ENCODE measurements at places on chromosomes 7 and 10.

DNA sequence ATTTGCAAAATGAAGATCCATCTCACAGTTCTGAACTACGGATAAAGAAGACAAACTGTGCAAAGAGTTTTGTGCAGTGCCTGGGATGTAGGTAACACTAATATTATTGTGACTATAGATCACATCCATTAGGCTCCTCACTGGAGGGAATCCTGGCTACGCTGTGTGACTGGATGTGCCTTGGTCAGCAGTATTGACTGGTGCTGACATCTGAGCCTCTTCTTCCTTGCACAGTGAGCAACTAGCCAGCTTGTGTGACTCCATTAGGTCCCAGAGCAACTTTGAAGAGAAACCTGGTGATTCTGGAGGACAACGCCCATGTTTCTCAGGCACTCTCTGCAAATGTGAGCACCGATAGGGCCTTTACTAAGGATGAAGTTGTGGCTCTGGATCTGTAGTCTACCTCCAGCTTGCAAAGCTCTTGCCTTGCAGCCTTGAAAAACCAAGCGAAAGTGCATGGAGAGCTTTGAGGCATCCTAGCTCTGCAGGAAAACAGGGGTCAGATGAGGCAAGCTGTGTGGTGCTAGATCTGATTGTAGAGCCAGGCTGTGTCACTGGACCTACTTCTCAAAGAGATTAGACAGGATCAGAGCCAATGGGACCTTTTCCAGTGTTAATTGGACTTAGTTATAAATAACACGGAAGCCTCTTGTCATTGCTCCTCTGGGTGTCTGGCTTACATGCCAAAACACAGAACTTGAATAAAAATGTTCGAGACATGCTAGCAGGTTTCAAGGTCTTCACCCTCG is 303.6 kb upstream of the LYZL1 start:
- no peak for DNase-seq

GRCh38 chr10:26881600-26882331 is 21.0 kb upstream of the ABI1 start:
- no peak for DNase-seq

DNA sequence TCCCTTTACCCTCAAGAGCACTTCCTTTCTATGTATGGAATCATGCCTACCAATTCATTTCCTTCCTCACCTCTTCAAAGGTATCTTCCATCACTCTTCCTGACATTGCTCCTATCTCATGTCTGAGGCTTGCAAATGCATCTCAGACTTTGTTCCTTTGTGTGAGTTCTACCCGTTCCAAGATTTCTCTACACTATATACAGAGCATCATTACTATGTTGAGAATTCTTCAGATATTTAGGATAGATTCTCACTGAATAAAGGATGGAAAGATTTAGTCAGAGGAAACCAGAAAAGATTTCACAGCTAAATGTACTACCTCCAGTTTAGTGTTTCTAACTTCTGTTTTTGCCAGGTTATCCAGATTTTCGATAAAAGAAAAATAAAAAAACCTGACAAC is 462.7 kb downstream of the PHTF2 start:
- no peak for DNase-seq

DNA sequence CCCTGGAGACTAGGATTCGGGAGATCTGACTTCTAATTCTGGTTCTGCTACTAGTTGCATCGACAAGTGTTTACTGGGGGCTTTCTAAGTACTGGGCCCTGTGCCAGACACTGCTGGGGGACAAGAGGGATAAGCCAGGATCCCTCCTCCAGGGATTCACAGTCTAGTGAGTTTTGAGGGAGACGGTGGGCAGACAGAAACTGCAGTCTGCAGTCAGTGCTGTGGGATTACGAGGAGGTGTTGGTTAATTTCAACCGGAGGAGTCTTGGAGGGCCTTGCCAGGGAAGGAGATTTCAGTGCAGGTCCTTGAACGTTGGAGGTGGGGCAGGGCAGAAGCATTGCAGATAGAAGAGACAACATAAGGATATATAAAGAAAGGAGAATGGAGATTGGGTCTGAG is 3.5 kb upstream of the KCNH2 start:
- DNase-seq = no peak

DNA sequence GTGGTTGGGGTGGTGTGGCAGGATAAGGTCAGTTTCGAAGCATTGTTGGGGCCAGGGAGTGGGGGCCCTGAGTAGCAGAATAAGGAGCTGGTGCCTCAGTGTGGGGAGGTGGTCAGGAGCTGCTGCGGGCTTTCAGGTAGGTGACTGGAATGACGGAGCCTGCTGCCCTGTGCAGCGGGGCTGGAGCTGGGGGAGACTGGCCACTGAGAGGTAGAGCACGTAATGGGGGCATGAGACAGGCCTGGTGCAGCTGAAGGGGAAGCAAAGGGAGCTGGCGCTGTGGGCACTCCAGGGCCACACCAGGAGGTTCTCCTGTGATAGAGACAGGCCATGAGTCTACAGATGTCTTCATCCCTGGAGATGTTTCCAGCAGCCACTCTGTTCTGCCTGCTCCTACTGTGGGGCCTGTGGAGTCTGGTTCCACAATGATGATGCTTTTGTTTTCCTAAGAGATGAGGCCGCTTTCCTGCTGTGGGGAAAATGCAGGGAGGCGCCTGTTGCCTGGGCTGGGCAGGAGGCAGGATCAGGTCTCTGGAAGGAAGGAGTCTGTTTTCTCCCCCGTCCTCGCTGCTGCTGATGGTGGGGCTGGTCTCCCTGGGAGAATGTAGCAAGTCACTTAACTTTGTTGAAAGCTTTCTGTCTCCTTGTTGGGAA is 31.1 kb downstream of the NUB1 start:
- DNase-seq = no peak

DNA sequence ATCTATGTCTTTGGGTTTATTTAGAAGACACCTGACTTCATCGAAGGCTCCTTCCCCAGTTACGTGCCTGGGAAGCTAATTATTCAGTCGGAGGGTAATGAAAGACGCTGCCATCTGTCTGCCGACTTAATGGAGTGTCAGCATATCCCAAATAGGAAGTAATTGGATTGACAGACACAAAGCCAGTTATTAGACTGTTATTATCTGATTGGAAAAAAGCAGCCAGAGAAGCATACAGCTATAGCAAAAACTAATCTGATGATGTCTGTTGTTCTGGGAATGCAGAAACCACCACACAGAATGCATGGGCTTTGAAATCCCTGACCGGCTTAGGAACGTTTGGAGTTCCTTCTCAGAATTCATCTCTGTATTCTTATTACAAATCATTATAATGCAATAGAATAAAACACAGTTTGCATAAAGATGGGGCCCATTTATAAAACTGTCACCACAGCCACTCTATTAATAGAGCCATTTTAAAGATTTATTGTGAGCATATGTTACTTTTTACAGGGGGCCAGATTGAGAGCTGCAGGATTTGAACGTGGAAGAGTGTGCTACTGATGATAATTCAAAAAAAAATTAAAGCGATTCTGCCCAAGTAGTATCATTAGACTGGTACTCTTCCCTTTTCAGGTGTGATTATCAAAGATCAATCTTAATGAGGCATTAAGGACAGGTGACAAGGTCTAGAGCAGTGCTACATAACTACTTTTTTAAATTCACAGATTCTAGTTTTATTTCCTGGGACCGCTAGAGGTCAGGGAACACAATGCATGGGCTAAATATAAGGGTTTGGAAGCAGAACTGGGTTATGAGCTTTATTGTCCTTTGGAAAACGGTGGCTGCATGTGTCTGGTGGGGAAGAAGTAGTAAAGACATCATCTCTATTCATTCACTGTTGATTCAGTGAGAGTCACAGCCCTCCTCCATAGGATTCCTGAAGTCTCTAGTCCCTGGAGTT is 330.1 kb upstream of the LRGUK start:
- no peak for DNase-seq

DNA sequence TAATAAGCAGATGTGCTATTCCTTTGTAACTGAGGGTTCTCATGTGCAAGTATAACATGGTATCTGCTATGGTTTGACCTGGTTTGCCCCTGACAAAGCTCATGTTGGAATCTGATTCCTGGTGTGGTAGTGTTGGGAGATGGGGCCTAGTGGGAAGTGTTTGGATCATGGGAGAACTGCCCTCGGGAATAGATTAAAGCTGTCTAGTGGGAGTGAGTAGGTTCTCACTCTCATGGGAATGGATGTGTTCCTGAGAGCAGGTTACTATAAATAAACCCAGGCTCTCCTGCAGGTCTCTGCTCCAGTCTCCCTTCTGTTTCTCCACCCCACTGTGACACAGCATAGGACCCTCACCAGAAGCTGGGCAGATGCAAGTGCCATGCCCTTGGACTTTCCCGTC is 97.7 kb downstream of the ATE1 start:
- no peak for DNase-seq

DNA sequence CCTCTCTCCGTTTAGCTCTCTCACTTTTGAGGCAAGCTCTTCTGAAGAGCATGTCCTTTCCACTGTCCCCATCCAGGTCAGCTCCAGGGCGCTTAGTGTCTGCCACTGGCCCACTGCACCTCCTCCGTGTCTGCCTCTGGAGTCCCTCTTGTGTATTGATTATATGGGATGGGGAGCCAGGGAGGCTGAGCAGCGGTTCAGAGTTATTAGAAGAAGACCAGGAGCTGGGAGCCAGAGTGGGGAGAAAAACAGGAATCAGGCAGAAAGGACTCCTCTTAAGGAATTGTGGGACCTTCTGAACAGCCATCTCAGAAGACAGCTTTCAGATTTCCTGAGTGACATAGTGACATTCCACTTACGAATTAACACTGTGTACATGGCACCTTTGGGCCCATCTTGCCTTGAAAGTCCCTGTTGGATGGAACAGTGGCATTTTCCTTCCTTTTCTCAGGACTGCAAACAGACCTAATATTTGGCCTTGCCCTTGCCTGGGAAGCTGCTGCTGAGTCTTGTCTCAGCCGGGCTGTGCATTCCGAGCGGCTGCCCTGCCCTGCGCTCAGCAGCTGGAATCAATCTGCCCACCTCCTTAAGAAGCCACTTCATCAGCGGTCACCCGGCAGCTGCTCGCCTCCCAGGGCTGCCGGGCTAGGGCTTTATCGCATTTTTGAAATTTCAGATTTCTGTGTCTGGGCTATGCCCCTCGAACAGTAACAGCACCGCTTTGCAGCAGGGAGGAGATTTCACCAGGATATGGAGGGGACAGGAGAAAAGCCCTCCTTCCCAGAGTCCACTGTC is 81.1 kb upstream of the PRKG1 start:
- no peak for DNase-seq

DNA sequence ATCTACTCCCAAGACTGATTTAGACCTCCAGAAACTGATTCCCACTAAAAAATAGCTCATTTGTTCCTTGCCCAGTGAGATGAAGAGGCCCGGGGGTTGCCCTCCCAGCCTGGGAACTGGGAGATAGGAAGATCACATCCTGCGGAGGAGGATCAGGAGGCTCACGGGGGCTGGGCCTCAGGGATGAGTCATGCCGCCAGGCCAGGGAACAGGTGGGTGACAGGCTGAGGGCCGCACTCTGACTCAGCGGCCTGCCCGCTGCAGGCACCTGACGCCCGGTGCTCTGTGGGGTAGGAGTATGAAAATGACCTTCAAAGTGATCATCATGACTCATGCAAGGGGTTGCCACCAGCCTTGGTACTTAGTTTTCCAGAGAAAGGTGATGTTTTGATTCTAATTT is 104.5 kb upstream of the ZPBP start:
- no peak for DNase-seq

GRCh38 chr7:149495785-149496641 is 1.6 kb downstream of the ZNF746 start:
- DNase-seq = peak; percentile 50

GRCh38 chr7:47816647-47817046 is 131.6 kb downstream of the PKD1L1 start:
- DNase-seq = no peak

DNA sequence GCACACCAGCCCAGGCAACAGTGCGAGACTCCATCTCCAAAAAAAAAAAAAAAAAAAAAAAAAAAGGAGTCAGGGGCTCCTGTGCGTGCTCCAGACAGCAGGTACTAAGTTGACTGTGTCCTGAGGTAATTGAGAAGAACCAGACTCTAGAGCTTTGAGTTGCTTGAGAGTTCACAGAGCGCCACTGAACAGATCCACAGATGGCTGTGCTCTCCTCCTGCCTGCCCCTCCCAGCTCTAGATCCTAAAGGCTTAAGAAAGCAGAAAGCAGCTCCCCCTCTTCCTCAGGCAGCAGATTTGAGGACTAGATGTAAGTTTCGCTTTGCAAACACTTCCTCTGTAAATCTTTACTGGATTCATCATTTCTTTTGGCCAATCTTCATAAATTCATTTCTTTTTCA is 38.7 kb downstream of the SHH start:
- DNase-seq = no peak

DNA sequence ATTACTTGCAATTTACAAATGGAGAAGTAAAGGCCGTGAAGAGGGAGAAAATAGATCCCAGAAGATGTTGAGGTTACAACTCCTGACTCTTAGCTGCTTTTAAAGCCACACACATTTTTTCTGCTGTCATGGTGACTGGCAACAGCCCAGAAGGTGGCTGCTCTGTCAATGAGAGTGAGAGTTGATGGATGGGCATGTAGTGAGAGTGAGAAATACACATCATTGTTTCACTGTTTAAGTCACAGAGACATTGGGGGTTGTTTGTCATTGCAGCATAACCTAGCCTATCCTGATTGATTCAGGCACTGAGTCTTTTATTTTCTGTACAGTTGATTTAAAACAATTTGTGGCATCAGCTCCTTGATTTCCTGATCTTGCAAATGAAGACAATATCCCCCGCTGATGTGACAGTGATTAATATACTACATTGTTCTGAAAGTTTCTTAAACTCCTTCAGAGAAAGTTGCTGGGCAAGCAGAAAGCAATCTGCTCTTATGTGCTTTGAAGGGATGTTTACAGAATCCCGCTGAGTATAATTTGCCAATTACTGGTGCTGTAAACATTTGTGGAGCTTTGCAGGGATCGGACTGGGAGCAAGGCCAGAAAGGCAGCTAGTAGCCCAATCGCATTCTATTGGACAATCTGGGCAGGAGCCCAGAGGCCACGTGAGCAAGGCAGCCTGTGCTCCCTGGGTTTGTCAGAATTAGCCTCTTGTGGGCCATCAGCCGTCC is 229.6 kb downstream of the PRPF18 start:
- DNase-seq = no peak

DNA sequence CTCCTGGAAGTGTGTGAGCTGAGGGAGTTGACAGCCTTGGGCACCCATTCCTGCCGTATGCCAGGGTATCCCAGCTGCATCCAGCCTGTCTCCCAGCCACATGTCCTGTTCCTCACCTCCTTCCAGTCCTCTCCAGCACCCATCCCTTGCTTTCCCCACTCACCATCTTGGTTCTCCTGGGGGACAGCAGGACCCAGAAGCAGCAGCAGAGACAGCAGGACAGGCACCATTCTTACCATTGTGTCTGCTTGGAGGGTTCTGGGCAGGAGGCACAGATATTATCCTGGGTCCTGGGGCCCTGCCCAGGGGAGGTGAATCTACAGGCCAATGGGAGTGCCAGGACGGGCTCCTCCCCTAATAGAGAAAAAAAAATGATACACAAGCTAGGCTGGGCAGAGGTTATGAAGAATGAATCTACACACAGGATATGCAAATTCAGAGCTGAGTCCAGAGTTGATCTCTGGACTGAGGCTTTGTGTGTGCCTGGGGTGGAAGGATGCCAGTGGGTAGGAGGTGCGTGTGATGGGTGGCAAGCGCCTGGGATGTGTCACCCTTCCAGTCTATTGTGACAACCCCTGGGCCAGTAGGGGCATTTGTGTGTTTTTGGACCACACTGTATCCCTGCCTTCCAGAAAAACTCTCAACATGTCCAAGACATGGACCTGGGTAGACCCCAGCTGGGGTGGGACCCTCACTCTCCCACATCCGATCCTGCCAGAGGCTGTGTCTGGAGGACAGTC is at the start of gene AZGP1:
TSS of gene AZGP1 (minus strand) at position 250 of the 740 bp plus-strand sequence. CDS start at position 239, 11 bp downstream.
- DNase-seq = no peak

Measured in fibroblast of skin of left biceps (primary cell).